Suprapubic skin (tissue), 4 donors: ENCODE measurements at places on chromosomes 1 and 21.

DNA sequence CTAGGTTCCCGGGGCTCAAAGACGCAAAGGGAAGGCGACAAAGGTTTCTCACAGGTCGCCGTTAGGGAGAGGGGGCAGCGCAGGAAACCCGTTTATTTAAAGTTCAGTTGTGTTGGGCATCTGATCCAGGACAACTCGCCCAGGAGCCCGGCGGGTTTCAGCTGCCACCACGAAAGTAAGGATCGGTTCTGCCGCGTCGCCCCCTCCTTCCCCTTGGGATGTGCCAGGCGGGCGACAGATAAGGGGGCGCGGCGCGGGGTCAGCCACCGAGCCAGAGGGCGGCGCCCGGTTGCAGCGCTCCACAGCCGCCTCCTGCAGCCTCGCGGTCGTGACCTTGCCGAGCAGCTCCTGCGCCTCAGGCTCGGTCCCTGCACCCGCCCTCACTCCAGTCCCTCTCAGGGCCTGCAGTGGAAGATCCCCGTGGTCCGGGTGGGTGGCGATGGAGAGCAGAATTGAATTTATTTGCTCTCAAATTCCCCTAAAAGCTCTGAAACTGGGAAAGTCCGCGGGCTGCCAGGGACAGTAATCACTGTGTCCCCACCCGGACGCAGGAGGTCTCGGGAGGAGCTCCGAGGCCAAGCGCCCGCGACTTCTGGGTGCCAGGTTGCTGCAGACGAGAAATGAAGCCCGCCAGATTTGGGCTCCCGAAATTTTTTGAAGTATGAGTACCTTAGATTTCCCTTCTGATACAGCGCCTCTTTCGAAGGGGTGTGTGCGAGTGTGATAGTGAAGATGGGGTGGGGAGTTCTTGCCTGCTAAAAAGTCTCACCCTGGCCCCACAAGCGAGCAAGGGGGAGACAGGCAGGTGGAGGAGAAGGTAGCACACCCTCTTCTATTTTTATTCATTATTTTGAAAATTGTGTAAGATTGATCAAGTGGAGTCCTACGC lies 28.4 kb upstream of the NFIA start:
- no peaks in the 10 kb centered on the region for H3K36me3 ChIP-seq
- no peaks in the 10 kb centered on the region for H3K27me3 ChIP-seq
- peaks cover 73% of the 10 kb centered on the region for H3K4me1 ChIP-seq
- no peak for DNase-seq

GRCh38 chr1:32239337-32239736 lies 7.7 kb upstream of the FAM167B start:
- no peak overlapping the region for H3K4me3 ChIP-seq
- H3K27me3 ChIP-seq: no peaks in the 10 kb centered on the region
- H3K4me1 ChIP-seq: peaks cover 32% of the 10 kb centered on the region
- DNase-seq: no peak

- no peaks in the 10 kb centered on the region for H3K36me3 ChIP-seq
- no peak overlapping the region for H3K27ac ChIP-seq
- H3K4me3 ChIP-seq: peak overlapping the region; percentile 62
- DNase-seq: peak; percentile 81
- H3K4me1 ChIP-seq: peaks cover 47% of the 10 kb centered on the region
Observed at GRCh38 chr1:31760471-31761470, 3.4 kb downstream of the ADGRB2 start.

DNA sequence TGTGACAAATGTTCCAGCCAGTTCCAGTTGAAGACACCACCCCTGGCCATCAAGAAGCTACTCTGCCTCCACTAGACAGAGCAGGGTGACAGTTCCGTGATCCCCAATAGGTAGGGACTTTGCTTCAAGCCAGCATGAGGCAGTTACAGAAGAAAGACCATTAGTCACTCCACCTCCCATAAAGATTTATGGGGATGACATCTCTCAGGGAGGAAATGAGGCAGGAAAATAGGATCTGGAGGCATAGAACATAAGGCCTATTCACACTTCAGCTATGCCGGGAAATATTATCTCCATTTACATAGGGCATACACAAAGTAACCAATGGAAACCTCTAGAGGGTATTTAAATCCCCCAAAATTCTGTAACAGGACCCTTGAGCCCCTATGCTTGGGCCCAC lies 3.5 kb upstream of the GBP7 start:
- no peaks in the 10 kb centered on the region for H3K36me3 ChIP-seq
- no peaks in the 10 kb centered on the region for H3K27me3 ChIP-seq
- no peaks in the 10 kb centered on the region for H3K4me1 ChIP-seq
- DNase-seq: no peak
- H3K4me3 ChIP-seq: no peak overlapping the region
- H3K27ac ChIP-seq: no peak overlapping the region

GRCh38 chr1:108106775-108107174 lies 93.4 kb downstream of the SLC25A24 start:
- H3K36me3 ChIP-seq: no peaks in the 10 kb centered on the region
- no peaks in the 10 kb centered on the region for H3K27me3 ChIP-seq
- H3K27ac ChIP-seq: no peak overlapping the region
- H3K4me1 ChIP-seq: no peaks in the 10 kb centered on the region

- H3K4me3 ChIP-seq: peak overlapping the region; percentile 78
- H3K27me3 ChIP-seq: no peaks in the 10 kb centered on the region
- no peak for DNase-seq
- peaks cover 15% of the 10 kb centered on the region for H3K36me3 ChIP-seq
- no peak overlapping the region for H3K27ac ChIP-seq
- peaks cover 42% of the 10 kb centered on the region for H3K4me1 ChIP-seq
Observed at GRCh38 chr1:46199233-46199749, 1.1 kb upstream of the POMGNT1 start.

GRCh38 chr1:12230549-12231275 lies 882 bp downstream of the VPS13D start:
- no peaks in the 10 kb centered on the region for H3K27me3 ChIP-seq
- H3K27ac ChIP-seq: peak overlapping the region; percentile 96
- H3K4me3 ChIP-seq: peak overlapping the region; percentile 89
- DNase-seq: peak; percentile 75

DNA sequence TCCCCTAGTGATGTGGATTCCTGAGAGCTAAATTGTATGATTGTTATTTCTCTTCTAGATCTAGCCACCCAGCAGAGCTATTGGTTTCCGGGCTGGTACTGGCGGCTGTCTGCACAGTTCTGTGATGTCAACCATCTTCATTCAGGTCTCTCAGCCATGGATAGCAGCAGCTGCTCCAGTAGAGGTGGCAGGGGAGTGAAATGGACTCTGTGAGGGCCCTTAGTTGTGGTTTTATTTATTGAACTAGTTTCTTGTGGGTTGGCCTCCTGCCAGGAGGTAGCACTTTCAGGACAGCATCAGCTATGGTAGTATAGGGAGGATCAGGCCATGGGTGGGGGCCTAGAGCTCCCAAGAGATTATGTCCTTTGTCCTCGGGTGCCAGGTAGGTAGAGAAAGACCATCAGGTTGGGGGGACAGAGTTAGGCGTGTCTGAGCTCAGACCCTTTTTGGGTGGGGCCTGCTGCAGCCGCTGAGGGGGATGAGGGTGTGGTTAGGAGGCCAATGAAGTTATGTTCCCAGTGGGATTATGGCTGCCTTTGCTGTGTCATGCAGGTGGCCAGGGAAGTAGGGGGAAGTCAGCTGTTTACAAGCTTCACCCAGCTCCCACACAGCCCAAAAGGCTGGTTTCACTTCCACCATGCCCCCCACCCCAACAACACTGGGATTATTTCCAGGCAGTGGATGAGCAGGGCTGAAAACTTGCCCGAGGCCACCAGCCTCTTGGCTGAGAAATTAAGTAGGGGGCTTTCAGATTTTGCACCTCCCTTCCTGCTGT lies 55.1 kb upstream of the RGS4 start:
- H3K4me3 ChIP-seq: no peak overlapping the region
- no peaks in the 10 kb centered on the region for H3K4me1 ChIP-seq
- no peaks in the 10 kb centered on the region for H3K27me3 ChIP-seq
- no peak overlapping the region for H3K27ac ChIP-seq
- H3K36me3 ChIP-seq: no peaks in the 10 kb centered on the region

DNA sequence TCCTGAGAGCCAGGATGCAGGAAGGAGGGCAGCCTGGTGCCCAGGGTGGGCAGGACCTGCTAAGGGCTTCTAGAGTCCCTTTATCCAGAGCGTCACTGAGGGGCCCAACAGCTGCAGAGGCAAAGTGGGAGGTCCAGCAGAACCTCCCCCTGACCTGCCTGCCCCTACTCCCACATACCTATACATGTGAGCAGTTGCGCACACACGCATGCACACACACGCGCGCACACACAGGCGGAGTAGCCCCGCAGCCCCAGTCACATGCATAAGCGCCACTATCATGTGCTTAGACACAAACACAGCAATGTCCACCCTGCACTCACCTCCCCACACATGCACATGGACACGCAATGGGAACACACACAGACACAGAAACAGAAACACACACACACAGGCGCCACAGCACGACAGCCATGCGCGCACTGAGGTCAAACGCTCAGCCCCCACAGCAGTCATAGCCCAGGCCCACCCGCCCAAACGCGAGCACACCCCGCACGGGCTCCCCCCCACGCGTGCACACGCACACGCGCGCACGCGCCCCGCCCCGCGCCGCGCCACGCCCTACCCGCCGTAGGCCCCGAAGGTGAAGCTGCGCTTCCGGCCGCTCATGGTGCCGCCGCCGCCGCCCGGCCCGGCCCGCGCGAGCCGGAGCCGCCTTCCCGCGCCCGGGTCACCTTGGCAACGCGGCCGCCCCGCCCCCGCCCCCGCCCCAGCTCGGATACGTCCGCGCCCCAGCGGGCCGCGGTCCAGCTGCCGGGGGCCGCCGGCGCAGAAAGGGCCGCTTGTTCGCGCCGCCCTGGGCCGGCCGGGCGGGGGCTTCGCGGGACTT lies 17.7 kb downstream of the RAP1GAP start:
- H3K36me3 ChIP-seq: no peaks in the 10 kb centered on the region
- H3K4me3 ChIP-seq: peak overlapping the region; percentile 52
- peaks cover 31% of the 10 kb centered on the region for H3K27me3 ChIP-seq
- no peak overlapping the region for H3K27ac ChIP-seq
- no peak for DNase-seq

DNA sequence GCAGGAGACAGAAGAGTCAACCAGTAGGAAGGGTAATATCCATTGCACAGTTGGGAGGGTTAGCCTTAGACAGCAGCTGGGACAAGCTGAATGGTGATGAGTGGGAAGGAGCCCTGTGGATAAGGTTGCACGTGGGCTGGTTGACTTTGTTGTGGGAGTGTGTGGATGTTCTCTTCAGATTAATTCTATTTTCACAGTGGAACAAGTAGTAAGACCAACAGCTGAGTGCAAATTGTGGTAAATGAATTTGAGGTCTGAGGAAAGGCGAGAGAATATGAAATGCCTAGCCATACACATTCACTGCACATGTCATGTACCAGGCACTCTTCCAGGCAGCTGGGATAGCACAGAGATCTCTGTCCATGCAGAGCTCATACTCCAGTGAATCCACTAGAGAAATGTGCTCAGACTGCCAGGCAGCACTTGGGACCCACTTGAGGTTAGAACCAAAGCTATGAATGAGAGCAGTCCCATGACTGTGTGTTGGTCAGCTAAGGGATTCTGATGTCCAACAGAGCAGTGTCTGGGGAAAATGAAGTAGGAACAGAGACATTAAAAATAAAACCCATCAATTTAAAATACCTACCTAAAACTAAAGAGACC lies 25.2 kb upstream of the VTCN1 start:
- H3K4me3 ChIP-seq: no peak overlapping the region
- H3K27me3 ChIP-seq: no peaks in the 10 kb centered on the region
- no peaks in the 10 kb centered on the region for H3K36me3 ChIP-seq
- DNase-seq: no peak
- H3K27ac ChIP-seq: no peak overlapping the region
- peaks cover 11% of the 10 kb centered on the region for H3K4me1 ChIP-seq

GRCh38 chr21:39118061-39118460 lies 65.2 kb downstream of the PSMG1 start:
- no peaks in the 10 kb centered on the region for H3K4me1 ChIP-seq
- DNase-seq: no peak
- H3K36me3 ChIP-seq: no peaks in the 10 kb centered on the region
- no peak overlapping the region for H3K27ac ChIP-seq

DNA sequence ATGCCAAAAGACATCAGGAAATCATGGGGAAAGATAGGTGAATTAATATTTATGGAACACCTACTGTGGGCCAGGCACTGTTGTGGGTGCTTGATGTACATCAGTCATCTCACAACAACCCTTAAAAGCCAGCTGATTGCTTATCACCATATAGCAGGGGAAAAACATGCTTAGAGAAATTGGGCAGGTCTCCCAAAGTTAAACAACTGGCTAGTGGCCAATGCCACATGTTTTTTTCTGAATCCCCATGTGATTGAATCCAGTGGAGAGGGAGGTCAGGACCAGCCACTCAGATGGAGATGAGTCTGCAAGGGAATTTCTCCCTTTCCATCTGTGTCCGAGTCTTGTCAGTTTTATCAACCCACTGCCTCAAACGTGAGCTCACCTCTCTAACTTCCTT lies 33.5 kb downstream of the UTP25 start:
- H3K4me1 ChIP-seq: no peaks in the 10 kb centered on the region
- no peak for DNase-seq
- H3K4me3 ChIP-seq: no peak overlapping the region
- H3K27ac ChIP-seq: no peak overlapping the region
- no peaks in the 10 kb centered on the region for H3K36me3 ChIP-seq

- H3K4me3 ChIP-seq: no peak overlapping the region
- H3K36me3 ChIP-seq: no peaks in the 10 kb centered on the region
- no peak for DNase-seq
- peaks cover 4% of the 10 kb centered on the region for H3K4me1 ChIP-seq
- no peak overlapping the region for H3K27ac ChIP-seq
Observed at GRCh38 chr1:64488862-64489261, 18.9 kb downstream of the CACHD1 start.

DNA sequence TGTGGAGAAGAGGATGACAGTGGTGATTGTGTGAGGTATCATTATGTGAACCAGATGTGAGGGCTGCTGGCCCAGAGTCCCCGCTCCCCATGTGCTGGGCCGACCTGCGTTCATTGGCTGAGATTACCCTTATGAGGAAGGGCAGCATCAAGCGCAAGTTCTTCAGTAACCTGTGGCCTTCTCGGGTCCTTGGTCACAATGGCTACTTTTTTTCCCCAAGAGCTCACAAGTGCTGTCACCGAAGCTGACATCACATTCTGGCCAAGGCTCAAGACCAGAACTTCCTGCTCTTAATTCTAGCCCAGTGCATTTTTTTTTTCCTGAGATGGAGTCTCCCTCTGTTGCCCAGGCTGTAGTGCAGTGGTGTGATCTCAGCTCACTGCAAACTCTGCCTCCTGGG lies 262.9 kb downstream of the RHOU start:
- H3K4me1 ChIP-seq: peaks cover 2% of the 10 kb centered on the region
- no peaks in the 10 kb centered on the region for H3K36me3 ChIP-seq
- H3K4me3 ChIP-seq: no peak overlapping the region
- H3K27ac ChIP-seq: no peak overlapping the region
- no peak for DNase-seq
- no peaks in the 10 kb centered on the region for H3K27me3 ChIP-seq
